ENCODE measurements at places on chromosomes 7 and 10.

DNA sequence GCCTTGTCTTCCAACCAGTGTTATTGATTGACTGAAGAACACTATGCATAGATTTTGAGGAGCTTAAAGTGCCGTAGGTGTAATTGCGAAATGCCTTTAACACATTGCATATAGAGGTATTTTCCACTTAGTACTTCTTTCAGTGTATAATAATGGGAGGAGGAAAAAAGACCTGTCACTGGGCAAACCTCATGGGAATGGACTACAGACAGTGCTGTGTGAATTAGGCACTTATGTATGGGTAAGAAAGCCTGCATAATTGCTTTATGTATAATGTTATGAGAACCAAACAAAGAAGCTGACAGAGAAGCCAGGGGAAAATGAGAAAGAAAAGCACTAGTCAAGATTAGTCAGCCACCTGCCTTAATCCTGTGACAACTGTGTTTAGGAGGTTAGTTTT lies 12.4 kb upstream of the SCRN1 start:
- no peak for DNase-seq

DNA sequence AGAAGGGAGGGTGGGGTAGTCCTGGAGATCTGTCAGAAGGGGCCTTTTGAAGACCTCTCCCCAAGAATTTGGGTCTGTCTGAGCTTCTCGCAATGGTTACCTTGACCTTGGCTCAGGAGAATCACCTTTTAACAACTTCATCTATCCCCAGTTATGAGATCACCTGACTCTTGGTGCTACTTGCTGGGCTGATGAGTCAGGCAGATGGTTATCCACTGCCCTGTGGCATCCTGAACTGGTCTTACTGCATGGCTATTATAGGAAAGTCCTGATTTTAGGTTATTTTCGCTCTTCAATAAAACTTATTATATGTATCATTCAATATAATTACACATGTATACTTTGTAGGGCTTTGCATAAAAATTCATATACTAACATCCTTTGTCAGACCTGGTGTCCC lies 274.7 kb downstream of the GFRA1 start:
- DNase-seq: no peak

DNA sequence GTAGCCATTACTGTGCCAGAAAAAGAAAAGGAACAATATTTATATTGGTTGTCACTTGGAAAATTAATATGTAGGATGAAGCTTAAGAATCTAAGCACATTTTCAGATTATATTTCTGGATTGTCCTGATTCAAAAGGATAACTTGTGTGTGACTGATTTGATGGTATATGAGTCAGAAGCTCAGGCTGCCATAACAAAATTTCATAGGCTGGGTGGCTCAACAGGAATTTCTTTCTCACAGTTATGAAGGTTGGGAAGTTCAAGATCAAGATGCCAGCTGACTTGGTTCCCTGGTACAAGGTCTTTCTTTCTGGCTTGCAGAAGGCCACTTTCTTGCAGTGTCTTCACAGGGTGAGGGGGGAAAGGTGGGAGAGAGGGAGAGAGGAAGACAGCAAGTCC lies 108.5 kb downstream of the ST7 start:
- DNase-seq: no peak

DNA sequence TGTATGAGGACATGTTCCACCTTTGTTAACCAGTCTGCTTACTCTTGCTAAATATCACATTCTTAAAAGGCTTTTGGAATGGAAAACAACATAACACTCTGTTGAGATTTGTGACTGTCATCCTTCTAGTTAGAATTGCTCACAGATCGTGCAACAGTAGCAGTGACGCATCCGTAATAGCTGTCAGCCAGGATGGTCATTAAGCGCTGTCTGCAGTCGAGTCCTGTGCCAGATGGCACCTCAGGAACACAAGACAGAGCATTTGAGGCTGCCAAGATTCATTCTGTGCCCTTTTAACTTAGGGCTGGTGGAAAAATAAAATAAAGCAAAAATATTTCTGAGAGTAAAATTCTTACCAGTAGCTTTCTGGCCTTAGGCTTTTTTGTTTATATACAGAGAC lies 348.6 kb downstream of the ANKRD7 start:
- no peak for DNase-seq

DNA sequence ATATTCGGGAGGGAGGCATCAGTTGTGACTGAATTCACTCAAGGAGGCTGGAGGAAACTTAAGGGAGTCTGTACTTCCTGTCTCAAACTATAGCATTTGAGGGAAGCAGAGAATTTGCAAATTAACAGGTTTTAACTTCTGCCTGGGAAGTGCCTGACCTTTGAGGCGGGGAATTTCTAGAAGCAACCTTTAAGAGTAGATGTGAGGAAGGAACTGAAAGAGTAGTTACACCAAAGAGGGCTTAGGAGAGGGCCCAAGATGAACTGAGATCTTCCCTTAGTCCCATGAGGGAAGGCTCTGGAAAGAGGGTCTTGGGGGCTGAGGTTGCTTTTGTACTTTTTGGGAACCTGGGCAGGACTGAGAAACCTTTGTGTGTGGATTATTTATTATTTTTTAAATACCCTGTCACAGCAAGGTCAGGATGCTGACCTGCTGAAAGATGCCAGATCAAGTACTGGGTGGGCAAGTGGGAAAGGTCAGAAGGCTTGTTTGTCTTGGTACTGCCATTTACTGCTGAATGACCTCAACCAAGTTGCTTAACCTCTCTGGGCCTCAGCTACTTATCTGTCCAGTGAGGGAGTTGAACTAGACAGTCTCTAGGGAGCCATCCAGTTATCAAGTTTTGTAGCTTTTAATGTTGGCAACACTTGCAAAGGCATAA lies 2.4 kb downstream of the GPR158 start:
- no peak for DNase-seq

DNA sequence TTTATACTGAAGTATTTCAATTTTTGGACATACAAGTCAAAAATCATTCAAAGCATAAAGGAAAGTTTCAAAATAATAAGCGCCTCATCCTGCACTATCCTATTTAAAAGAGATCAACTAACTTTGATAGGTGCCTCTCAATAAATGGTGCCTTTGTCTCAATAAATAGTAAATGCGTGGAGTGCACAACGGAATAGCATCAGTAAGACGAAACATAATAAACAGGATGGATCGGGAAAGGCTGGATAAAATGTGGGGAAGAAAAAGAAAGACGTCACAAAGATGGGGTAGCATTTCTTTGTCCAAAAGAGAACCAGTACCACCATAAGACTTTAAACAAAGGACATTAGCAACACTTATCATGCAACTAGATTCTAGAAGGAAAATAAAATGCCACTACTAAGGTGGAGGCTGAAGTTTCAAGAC lies 571 bp upstream of the PRKAR2B start:
- no peak for DNase-seq

DNA sequence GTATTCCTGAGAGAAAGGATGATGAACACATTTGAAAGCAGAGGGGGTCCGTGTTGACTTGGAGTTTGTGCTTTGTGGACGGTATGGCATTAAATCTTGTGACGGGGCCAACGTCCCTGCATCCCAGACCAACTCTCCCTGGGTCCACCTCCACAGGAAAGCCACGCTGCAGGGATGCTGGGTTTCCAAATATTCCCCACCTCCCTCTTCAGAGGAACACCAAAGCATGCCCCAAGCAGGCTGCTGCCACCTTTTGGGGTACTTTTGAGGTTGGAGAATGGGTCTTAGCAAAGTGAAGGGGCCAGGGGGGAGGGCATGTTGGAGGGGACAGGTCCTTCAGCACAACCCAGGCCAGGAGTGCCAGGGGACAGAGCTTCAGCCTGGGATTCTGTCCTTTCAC lies 504.4 kb downstream of the TCERG1L start:
- no peak for DNase-seq

DNA sequence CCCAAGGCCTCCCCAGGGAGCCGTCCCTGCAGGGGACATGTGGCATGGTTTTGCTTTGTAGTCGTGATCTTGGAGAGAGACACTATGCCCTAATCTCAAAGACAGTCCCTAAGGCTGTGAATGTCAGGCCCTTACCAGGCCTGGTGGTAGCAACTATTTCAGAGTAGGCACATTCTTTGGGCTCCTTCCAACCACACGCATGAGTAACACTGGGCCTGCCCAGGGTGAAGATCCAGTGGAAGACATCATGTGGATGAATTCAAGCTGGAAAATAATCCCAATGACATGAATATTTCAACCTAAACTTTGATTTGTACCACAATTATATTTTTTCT lies 39.5 kb upstream of the INSIG1 start:
- DNase-seq: no peak

- DNase-seq: no peak
Measured at GRCh38 chr10:127919418-127920271, 12.7 kb downstream of the PTPRE start.

- DNase-seq: no peak
Measured at GRCh38 chr7:32221736-32222135, 151.5 kb upstream of the PDE1C start.

DNA sequence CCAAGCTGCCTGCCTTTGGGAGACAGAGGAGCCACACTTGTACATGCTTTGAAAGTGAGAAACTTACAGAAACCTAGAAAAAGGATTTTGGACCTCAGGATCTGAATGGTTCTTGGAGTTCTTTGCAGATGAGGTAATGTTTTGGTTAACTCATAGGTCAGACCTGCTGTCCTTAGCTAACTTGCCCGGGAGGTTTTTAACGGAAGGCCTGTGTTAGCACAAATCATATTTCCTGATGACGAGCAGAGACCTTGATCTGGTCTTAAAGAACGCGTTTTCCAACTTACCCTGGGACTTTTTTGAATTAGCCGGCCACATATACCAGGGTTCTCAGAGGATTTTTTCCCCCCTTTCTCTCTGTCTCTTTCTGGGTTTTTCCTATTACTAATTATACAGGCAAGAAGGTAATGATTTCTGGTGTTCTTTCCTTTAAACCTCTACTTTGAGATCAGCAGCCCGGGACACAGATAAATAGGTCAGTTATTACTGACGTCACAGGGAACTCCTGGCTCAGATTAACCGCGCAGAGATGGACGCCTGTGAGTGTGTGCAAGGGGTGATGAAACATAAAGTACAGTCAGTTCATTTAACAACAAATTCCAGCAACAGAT lies 101.7 kb upstream of the KLF6 start:
- no peak for DNase-seq

- DNase-seq: no peak
Measured at GRCh38 chr7:63931057-63931600, 67.5 kb upstream of the ZNF722 start.

DNA sequence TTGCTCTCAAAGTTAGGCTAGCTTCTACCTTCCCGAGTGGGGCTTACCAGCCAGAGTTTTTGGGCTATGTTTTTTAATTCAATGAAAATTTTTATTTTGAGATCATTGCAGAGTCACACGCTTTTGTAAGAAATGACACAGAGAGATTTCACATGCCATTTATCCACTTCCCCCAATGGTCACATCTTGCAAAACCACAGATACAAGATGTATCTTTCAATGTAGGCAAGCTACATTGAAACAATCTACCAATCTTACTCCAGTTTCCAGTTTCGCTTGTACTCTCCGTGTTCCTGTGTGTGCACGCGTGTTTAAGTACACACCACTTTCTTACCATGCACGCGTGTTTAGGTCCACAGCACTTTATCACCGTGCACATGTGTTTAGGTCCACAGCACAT lies 89.4 kb upstream of the LEP start:
- DNase-seq: no peak

DNA sequence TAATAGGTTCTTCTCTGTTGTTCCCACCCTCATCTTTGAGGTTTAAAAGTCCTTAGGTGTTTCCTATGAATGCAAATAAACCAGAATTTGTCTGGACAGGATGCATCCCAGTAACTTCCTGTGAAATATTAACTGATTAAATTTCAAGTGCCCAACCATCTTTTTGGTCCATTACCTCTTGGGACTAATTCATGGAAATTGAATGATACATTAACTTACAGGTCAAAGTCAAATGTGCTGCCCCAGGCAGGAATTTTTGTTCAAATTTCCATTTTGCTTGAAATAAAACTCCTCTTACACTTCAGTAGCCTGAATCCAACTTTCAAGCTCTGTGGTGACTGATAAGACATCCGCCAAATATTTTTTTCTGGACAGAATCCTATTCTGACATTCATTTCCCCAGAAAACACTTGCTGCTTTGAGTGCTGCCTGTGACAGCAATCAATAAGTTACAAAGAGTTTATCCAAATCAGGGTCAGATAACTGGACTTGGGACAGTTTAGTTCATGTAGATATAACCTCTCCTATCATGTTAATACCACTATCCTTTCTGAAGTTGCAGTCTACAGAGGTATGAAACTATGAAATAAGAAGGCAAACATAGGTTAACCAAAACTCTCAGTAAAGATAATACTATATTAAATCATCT lies 383.5 kb downstream of the POM121L12 start:
- DNase-seq: no peak

DNA sequence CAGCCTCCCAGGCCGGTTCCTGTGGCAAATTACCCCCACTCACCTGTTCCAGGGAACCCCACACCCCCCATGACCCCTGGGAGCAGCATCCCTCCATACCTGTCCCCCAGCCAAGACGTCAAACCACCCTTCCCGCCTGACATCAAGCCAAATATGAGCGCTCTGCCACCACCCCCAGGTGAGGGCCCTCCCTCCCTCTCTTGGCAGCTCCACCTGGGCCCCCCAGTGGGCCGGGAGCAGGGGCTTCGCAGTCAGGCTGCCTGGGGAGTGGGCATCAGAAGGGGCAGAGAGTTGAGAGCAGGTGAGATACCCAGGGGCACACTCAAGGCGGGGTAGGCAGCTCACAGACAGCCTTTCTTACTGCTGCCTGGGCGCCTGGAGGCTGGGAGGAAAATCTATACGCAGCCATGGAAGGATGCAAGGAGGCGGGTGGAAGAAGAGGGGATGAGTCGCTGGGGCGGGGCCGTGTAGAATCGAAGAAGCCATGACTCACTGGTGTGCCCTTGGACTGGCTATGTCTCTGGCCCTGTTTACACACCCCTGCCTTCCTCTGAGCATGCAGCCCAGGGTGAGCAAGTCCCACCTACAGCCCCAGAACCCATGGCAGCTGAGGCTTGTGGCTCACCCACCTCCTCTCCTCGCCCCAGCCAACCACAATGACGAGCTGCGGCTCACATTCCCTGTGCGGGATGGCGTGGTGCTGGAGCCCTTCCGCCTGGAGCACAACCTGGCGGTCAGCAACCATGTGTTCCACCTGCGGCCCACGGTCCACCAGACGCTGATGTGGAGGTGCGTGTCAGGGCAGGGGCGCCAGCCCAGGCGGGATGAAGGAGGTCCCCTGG lies 48.6 kb upstream of the PPIF start:
- no peak for DNase-seq

GRCh38 chr7:37344886-37345579 lies 103.6 kb downstream of the ELMO1 start:
- DNase-seq: peak; percentile 63

GRCh38 chr10:6072215-6072934 lies 10.2 kb upstream of the IL2RA start:
- no peak for DNase-seq

GRCh38 chr7:109215341-109215740 lies 645.7 kb downstream of the DNAJB9 start:
- DNase-seq: no peak

- no peak for DNase-seq
Measured at GRCh38 chr10:69559525-69559924, 13.7 kb downstream of the NEUROG3 start.

GRCh38 chr7:119197172-119197876 lies 972.8 kb downstream of the ANKRD7 start:
- no peak for DNase-seq

GRCh38 chr10:12390733-12391132 lies 41.4 kb downstream of the CAMK1D start:
- DNase-seq: no peak
